Kidney epithelial cell (primary cell): ENCODE measurements at places on chromosomes 2 and 18. TPM values are rescaled to one million over a fixed set of nuclear protein-coding genes. Genes with fewer than 3 reads are reported as not detected.

ABCG8 gene
- total RNA-seq, result not detected in 2 replicates

LHCGR gene
- total RNA-seq, result not detected in 2 replicates

LINC00305 gene
- not detected in 2 replicates for total RNA-seq

PAX3 gene
- not detected in 2 replicates for total RNA-seq

- DNase-seq, result no peak
Measured at GRCh38 chr2:168120730-168121129, 126.7 kb downstream of the STK39 start.

DNA sequence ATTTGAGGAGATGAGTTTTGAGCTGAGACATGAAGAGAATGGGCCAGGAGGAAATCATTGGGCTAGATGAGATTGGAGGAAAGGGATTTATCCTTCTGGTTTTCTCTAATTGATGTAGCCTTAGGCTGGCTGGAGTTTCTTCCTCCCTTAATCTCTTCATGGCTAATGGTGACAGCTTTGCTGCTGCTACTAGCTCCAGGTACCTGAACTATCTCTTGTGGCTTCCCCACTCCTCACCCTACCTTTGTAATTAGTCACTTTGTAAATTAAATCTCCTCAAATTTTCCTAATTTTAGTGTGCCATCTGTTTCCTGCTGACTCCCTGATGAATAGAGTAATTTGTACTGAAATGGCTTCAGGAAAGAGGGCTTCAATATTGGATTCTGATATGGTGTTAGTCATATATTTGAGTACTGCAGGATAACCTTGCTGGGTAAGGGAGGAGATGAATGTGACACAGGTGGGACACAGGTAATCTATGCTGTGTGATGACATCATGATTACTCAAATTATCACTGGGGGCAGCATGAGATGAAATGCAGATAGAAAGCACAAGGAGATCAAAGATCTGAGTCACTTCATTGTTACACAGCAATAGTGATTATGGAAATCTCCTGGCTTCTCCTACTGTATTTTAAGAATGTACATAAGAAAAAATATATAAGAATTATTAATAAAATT, 1134.1 kb upstream of the DDX18 start:
- no peak for DNase-seq

DNA sequence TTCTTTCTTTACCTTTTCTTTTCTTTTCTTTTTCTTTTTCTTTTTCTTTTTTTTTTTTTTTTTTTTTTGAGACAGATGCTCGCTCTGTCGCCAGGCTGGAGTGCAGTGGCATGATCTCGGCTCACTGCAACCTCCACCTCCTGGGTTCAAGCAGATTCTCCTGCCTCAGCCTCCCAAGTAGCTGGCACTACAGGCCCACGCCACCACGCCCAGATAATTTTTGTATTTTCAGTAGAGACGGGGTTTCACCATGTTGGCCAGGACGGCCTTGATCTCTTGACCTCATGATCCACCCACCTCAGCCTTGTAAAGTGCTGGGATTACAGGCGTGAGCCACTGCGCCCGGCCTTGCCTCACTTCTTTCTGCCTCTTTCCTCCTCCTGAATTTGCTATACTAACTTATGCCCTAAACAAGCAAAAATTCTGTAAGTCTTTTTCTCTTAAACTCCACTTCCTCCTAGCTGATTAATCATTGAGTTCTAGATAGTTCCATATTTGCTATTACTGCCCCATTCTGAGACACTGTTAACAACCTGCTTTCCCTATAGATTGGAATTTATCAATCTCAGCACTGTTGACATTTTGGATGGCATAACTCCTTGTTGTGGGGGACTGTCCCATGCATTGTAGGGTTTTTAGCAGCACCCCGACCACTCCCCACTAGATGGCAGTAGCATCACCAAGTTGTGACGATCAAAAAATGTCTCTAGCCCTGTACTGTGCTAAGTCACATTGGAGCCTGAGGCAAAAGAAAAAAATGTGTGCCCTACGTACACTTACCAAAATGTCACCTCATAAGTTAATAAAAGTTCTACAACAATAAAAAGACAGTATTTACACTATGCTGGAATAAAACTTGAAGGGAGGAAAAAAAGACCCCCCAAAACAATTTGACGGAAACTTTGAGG, 16.4 kb upstream of the THADA start:
- peak; percentile 31 for DNase-seq

DNA sequence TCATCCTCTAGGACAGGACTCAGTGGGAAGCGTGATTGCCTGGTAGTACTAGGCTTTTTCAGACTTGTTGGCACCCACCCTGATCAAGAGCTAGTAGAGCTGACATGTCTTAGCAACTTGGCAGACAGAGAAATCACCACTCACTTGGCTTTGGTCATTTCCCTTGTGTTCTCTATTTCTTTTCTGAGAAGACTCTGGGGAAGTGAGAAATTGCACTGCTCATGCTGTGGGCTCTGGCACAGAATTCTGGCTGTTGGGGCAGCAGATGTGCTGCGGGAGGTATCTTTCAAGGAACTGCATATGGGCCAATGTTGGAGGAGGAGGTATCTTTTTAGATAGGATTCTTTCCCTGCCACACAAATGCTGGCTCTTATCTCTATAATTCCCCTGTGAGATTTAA, 529.1 kb upstream of the MEX3C start:
- DNase-seq, result no peak

GRCh38 chr2:163613266-163613731, 122.5 kb downstream of the FIGN start:
- DNase-seq, result no peak

- peak; percentile 37 for DNase-seq
Measured at GRCh38 chr2:71379086-71379485, 47.5 kb downstream of the ZNF638 start.

- DNase-seq, result no peak
Measured at GRCh38 chr2:211035548-211036185, 479.3 kb downstream of the CPS1 start.

DNA sequence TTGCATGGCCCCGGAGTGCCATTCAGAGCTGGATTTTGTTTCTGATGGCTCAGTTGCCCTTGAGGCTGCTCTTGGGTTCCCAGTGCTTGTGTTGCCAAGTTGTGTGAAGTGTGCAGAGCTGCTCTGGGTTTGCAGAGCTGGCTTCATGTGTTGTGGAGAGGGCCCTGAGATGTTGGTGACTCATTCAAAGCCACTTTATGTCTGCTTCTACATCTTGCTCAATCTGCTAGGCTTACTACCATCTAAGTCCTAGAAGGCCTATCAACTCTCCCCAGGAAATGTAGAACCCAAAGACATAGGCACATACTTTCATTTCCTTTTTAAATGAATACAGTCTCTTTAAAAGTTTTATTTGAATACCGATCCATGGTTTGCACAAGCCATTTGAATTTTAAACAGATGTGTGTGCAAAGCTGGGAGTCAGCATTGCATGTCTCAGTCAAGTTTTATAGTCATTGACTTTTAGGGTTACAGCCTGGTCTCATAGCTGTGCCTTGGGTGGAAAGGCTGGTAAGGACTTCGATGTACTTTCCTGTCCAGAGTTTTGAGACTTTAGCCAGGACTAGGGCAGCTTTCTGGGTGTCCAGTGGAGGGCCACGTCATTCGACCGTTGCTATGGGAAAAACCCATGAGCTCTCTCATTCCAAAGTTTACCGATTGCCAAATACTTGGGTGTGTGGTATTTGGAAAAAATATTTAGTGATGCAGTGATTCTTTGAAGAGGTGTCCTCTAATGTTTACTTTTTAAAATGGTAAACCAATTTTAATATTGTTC, 105.0 kb downstream of the LTBP1 start:
- no peak for DNase-seq

DNA sequence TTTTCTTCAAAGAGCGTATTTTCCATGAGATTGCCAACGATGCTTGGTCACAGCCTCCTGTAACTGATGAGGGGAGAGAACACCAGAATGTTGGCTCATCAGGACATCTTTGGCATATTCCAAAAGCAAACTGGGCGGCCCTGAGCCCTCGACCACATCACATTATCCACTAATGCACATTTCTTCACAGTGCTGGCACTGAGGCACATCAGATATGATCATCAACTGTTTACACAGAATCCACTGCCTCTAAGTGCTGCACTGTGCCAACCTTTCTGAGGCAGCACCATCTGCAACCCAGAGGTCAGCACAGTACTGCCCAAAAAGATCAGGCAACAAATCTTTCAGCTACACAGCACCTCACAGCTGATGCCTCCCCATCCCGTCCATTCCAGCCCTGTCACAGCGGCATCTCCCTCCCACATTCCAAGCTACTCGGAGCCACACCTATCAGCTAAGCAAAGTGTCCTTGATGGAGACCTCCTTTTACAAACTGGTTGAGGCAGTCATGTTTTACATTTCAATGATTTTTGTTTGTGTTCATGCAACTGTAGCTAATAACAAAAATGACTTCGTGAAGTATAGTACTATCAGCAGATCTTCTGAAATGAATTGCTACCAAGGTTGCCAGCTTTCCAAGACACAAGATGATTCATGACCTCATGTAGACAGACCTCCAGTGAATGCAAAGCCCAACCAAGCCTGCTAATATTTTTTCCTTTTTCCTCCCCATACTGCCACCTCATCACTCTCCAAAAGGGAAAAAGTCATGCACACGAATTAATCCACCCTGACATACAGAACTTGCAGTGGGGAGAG, 32.3 kb downstream of the MYO5B start:
- DNase-seq, result no peak

DNA sequence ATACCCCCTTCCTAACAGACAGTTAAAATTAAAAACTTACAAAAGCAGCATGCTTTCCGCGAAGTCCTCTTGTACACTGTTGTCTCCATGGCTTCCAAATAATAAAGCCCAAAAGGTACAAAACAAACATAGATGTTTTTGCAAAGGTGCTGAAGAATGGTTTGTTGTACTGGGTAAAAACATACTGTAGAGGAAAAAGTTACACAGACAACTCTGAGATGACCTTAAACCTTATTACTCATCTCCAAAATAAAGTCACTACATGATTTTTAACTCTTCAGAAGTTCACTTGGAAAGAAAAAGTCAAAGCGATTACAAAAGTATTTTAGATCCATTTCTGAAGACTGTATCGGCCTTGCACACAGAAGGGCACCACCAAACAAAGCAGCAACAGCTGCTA, 6.1 kb downstream of the SLC35F5 start:
- DNase-seq, result no peak

GRCh38 chr2:3981446-3981987, 278.1 kb downstream of the DCDC2C start:
- no peak for DNase-seq

DNA sequence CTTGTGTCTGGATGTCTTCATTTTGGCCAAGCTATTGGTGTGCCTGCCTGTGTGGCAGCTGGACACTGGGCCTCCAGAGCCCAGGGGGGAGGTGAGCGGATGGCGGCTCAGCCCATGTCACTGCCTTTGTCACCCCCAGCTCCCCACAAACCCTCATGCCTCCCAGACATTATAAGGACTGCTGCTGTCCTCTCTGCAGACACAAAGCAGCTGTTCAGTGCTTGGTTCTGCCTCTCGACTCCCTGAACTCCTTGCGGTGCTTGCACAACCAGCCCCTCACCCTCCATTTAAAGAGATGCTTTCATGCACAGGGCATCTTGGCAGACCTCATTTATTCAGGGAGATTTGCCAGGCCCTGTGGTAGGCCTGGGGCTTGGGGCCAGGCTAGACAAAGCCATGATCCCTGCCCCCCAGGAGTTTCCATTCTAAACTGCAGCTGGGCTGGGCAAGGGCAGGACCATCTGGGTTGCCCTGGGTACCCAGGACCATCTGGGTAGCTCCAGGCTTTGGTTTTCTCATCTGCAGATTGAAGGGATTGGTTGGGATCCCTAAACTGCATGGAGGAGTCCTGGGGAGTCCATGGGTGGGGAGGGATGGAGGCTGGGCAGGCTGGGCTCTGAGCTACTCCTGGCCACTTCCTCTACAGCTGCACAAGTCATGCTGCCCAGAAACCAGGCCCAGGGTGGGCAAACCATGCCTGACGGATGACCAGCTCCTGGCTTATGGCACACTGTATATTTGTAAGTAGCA, 168.5 kb downstream of the CELF4 start:
- DNase-seq, result no peak

DNA sequence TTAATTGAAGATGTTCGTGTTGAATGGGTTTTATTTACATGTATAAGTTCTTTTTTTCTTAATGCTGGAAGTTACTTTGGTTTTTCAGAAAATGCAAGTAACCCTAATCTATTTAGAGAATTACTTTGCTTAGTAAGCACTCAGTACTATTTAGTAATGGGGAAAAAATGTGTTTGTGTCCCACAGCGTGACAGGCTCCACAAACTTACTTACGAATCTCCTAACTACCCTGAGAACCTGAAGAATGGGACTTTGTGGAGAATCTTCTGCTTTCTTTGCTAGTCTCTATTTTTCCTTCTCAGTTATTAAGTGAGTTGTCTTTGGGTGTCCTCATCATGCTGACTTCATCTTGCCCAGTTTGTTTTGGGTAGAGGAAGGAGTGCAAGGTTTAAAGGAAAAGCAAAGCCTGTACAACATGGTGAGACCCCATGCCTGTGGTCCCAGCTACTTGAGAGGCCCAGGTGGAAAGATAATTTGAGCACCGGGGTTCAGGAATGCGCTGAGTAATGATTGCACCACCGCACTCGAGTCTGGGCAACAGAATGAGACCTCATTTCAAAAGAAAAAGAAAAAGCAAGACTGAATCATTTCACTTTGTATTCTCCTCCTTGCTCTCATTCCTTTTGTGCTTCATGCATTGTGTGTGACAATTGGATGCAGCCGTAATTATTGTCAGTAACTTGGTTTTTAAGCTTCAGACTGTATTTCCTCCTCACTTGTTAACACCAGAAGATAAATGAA, 10.2 kb downstream of the NEDD4L start:
- no peak for DNase-seq

GRCh38 chr18:52678551-52678950, 338.6 kb downstream of the DCC start:
- no peak for DNase-seq

GRCh38 chr2:160474891-160475787, 18.5 kb downstream of the RBMS1 start:
- no peak for DNase-seq

DNA sequence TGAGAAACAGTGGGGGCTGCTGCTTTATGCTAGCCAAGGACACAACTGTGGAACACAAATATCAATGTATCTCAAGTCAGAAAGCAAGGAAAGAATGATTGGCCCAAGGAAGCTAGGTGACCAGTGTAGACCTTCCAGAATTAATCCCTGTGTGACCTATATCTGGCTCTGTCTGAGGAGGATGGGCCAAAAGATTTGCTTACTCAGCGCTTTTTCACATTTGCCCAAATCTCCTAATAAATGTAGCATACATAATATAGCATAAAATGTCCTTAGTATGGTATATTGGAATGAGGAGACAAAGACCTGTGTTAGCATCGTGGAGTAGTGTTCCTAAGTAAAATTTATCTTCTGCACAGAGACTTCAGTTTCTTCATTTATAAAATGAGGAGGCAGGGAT, 66.7 kb upstream of the NT5C1B start:
- DNase-seq, result no peak

GRCh38 chr18:68148863-68149262, 566.0 kb downstream of the TMX3 start:
- no peak for DNase-seq

GRCh38 chr2:85669549-85669948, 1.6 kb upstream of the SFTPB start:
- DNase-seq, result no peak
